Right lung (tissue), 10 donors: ENCODE measurements at places on chromosomes 3 and 15. TPM values are rescaled to one million over a fixed set of nuclear protein-coding genes. Genes with fewer than 3 reads are reported as not detected.

The RAP2B gene
- 18.6 TPM for polyA plus RNA-seq

DNA sequence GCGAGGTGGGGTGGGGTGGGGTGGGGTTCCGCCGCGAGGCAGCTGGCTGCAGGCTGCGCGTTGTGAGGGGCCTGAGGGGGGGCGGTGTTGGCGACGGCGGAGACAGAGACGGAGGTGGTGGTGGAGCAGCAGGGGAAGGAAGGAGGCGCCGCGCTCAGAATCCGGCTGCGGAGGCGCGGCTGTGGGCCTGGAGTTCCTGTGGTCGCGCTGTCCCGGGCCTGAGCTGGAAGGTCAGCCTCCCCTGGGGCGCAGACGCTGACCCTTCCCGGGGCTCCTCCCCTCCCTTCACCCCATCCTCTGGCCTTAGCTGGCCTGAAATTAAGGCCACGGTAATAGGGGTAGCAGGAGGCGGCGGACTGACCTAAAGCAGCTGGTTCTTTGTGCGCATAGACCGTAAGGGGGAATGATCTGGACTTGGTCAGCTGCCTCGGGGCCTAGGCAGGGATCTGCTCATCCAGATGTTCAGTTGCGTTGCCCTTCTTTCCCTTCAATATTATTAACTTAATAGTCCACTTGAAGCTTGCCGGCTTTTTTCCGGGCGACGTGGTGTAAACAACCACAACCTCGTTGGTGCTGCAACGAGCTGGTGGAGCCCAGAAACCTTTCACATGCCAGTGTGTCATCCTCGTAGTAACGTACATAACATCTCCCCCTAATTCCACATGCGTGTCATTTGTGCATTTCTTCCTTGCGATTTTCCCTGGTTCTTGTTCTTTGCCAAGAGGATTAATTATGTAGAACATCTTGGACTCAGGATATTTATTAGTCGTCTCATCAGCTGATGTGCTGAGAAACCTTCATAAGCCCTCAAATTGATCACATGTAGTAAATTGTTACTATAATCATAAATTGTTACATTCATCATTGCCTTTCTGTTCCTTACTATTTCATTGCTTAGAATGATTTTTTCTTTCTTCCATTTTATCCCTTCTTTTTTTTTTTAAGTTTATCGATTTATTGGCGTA is 626 bp downstream of the SEC62 start:
- peak; percentile 67 for DNase-seq

GRCh38 chr3:148604270-148605085 is 93.2 kb upstream of the AGTR1 start:
- DNase-seq, result no peak

GRCh38 chr3:154168998-154169795 is 48.0 kb downstream of the ARHGEF26 start:
- no peak for DNase-seq

DNA sequence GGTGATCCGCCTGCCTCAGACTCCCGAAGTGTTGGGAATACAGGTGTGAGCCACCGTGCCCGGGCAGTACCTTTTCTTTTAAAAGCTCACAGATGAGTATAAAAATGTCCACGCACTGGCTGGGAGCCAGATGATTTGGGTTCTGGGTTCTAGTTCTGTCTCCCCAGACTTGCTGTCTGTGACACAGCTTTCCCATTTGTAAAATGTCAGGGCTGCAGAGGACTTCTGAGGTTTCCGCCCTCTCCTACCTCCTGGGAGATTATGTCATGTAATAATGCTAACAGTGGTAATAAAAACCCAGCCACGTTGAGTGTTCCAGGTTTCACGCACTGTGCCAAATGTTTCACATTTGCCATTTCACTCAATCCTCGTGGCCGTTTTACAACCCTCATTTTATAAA is 1.3 kb upstream of the PPP4R2 start:
- DNase-seq, result no peak

DNA sequence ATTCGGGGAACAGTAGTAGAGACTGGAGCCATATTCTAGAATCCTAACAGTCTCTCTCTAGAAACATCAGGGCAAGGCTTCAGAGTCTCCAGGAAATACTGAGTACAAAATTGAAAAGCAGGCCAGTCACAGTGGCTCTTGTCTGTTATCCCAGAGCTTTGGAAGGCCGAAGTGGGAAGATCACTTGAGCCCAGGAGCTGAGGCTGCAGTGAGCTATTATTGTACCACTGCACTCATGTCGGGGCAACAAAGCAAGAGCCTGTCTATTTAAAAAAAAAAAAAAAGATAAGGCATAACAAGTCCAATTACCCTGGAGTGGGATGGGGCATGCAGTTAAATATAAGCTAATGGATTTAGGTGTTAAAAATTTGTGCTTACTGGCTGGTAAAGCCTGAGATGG is 79.0 kb downstream of the SEMA6D start:
- DNase-seq, result no peak

DNA sequence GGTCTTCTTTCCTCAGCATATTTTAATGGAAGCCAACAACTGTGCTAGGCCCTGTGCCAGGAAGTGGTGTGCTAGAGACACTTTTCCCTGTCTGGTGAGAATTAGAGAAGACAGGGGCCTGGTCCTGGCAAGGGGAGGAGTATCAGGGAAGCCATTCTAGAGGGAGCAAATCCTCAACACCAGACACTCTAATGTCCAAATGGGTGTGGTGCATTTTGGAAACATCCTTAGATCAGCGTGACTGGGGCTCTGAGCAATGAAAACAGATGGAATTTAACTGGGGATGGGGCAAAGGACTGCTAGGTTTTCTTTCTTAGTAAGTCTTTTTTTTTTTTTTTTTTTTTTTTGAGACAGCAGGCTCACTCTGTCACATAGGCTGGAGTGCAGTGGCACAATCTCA is 7.7 kb upstream of the VPS18 start:
- DNase-seq, result no peak

The TMEM108 gene
- polyA plus RNA-seq, result 32.9 TPM

The PTX3 gene
- 23.2 TPM for polyA plus RNA-seq

The TRIM42 gene
- not detected for polyA plus RNA-seq

The LRRC31 gene
- polyA plus RNA-seq, result 0.06 TPM

GRCh38 chr15:32732574-32733157 is 14.9 kb downstream of the GREM1 start:
- no peak for DNase-seq

GRCh38 chr3:194058189-194058571 is 77.8 kb upstream of the HES1 start:
- DNase-seq, result peak; percentile 35

GRCh38 chr3:54659347-54659746 is 268.5 kb downstream of the LRTM1 start:
- no peak for DNase-seq

The DAZL gene
- polyA plus RNA-seq, result not detected

The ZNF717 gene
- 22.9 TPM for polyA plus RNA-seq

The TTLL13 gene
- 0.12 TPM for polyA plus RNA-seq

- DNase-seq, result no peak
Measured at GRCh38 chr15:67753891-67754290, 71.4 kb upstream of the SKOR1 start.

GRCh38 chr3:121975702-121976302 is 46.2 kb downstream of the ILDR1 start:
- no peak for DNase-seq

The CCDC33 gene
- 2.6 TPM for polyA plus RNA-seq

GRCh38 chr15:96053031-96053780 is 277.3 kb upstream of the NR2F2 start:
- DNase-seq, result peak; percentile 58

GRCh38 chr15:79606831-79607355 is 174.8 kb downstream of the MINAR1 start:
- no peak for DNase-seq

The NDUFB5 gene
- 149 TPM for polyA plus RNA-seq

DNA sequence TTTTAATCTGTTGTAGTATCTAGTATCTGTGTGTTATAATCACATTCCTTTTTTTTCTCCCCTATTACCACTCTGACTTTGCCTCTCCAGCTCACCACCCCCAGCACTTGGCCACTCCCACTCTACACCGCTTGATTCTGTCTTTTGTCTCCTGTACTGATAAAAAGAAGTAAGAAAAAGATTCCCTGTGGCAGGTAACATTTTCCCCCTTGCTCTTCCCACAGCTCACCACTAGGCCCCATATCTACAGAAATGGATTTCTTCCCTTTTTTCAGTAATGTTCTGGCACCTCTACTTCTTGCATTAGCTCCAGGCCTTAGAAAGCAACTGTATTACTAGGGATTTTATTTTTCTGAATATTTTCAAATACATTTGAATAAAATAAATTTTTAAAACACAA is 25.6 kb downstream of the KCNH8 start:
- no peak for DNase-seq

GRCh38 chr3:183555541-183556081 is at the start of gene KLHL6:
Gene KLHL6 (minus strand): TSS chr3:183555706. CDS start chr3:183555653, 53 bp downstream.
- no peak for DNase-seq

DNA sequence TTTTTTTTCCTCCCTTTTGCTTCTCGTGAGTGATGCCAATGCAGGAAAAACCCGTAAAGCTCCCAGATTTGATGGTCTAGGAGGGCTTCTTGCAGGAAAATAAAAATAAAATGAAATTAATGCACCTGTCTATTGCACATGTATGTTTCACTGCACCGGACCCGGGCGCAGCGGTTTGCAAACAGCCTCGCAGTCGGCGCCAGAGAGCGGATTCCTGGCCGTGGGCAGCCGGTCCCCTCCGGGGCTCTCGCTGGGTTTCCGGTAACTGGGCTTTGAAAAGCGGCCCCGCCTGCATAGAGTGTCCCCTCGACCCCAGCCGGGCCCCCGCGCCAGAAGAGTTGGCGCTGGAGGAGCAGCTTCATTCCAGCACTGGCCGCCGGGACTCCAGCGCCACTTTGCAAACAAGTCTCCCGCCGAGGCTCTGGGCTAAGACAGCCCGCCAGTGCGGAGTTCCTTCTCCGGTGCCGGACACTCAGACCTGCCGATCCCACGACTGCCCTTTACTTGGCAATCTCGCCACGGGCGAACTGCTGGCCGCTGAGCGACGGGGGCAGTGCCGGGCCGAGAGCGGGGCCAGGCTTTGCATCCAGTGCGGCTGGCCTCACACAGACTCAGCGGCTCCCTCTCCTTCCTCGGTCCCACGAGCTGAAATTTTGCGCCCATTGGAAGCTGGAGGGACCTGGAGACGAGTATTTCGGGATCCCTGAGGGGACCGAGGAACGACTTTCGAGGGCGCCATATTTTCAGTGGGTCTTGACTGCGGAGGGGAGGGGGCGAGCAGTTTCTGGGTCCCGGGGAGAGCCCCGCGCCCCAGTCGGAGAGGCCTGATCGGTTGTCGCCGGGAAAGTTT is 225.9 kb upstream of the C2CD4B start:
- peak; percentile 29 for DNase-seq

DNA sequence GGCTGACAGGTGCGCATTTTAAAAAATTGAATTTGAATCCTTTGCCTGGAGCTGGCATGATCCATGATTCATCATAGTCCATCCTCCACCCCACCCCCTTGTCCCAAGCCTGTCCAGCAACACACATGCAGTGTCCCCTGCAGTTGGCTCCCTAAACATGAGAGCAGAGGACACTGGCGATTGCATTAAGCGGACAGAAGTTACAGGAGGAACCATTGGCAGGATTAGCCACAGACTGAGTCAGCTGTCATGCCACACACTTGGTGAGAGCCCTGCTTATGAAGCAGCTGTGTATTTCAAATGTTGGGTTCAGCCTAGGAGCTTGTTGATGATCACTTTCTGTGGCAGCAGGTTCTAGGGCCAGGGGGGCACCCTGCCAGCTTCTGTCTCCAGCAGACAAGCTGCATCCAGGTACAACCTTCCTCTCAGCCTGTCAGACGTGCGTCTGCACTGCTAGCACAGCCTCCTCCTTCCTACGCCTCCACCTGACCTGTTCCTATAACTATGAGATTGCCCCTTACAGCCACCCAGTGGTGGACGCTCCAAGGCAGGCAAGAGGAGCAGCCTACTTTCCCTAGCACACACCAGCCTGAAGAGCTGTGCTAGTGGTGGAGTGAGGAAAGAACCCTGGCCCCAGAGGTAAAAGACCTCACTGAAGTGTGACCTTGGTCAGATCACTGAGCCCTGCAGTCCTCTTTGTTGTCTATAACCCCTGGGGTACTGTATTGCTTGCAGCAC is 121.9 kb downstream of the SLCO3A1 start:
- no peak for DNase-seq

The CHRM5 gene
- polyA plus RNA-seq, result 0.80 TPM

DNA sequence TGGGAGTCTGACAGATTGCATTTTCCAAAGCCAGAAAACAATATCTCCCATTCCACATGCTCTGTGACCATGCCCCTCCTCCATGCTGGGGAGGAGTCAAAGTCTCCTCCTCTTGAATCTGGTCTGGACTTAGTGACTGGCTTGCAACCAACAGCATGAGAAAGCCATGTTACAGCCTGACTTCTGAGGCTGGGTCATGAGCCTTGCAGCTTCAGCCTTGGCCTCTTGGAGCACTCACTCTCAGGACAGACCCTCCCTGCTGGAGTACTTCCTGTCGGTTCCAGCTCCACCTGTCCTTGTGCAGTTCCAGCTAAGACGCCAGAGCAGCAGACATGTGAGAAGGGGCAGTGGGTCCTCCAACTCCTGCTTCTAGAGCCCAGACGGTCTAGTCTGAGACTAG is 49.7 kb upstream of the RBSN start:
- no peak for DNase-seq

The CCDC54 gene
- polyA plus RNA-seq, result 0.08 TPM

- no peak for DNase-seq
Measured at GRCh38 chr3:179046497-179047353, 24.9 kb downstream of the ZMAT3 start.

The REC114 gene
- not detected for polyA plus RNA-seq

The MEIS2 gene
- 39.8 TPM for polyA plus RNA-seq

- DNase-seq, result no peak
Measured at GRCh38 chr15:44695294-44695693, 15.8 kb downstream of the PATL2 start.

The OR5K3 gene
- polyA plus RNA-seq, result not detected

- peak; percentile 73 for DNase-seq
Measured at GRCh38 chr15:51759557-51760070, 8.2 kb downstream of the TMOD2 start.

GRCh38 chr3:100330651-100331050 is 3.9 kb upstream of the NIT2 start:
- no peak for DNase-seq

The CCR9 gene
- 0.11 TPM for polyA plus RNA-seq

- peak; percentile 70 for DNase-seq
Measured at GRCh38 chr15:100143378-100143777, 198.4 kb downstream of the ADAMTS17 start.

DNA sequence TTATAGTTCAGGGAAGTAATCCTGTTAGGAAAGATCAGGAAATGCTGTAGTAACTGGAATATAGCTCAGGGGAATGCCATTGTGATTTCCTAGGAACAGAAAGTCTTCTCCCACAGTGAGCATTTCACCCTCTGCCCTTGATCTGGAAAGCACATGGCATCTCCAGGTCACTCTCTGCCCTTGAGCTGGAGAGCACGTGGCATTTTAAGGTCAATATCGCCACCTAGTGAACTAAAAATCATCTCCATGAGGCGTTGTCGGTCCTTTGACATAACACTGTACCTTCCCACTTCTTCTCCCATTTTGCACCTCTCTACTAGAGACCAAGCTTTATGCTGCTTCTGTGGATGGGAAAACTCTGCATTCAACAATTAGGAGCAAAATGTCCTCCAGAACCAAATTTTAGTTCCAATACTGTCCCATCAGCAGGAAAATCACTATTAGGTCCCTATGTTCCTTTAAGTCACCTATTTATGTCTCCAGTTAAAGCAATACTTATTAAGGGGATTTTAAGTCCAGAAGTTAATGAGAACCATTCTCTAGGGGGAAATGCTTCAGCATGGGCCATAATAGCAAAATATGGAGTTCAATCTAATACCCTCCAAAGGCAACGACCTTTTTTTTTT is 54.7 kb upstream of the GK5 start:
- peak; percentile 64 for DNase-seq

The PRSS50 gene
- 0.70 TPM for polyA plus RNA-seq

The SYNPR gene
- polyA plus RNA-seq, result 0.25 TPM
